ENCODE measurements at places on chromosomes 3 and 15.
A peak's percentile ranks its signal among the peaks of the same experiment; 100 is the strongest.

DNA sequence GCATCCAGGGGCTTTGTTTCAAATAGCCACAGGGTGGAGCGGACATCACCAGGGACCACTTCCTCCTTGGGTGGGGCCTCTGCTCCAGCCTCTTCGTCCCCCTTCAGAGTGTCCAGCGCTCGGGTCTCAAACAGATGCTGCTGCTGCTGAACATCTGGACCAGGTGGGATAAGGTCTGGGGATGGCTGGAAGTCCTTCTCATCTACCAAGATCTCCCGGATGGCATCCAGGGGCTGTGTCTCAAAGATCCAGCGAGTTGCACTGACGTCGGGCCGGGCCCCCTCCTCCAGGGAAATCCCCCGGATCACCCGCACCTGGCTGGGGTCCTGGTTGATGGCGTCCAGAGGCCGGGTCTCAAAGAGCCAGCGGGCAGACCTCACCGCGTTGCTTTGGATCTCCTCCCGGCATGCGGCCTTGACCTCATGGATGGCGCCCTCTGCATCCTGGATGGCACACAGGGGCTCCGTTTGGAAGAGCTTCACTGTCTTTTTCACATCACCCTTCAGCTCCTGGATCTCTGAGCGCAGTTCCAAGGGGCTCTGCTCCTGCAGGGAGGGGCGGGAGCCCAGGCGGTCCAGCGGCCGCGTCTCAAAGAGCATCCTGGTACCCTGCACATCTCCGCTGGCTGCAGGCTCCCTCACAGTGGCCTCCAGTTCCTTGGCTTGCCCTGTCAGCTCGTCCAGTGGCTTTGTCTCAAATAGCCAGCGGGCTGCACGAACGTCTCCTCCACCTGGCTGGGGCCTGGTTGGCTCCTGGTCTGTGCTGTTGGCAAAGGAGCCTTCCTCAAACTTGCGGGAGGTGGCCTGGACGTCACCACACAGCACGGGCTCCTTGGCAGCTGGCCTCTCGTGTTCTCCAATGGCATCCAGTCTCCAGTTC lies 3.9 kb downstream of the XIRP1 start:
- DNase-seq, result no peak

DNA sequence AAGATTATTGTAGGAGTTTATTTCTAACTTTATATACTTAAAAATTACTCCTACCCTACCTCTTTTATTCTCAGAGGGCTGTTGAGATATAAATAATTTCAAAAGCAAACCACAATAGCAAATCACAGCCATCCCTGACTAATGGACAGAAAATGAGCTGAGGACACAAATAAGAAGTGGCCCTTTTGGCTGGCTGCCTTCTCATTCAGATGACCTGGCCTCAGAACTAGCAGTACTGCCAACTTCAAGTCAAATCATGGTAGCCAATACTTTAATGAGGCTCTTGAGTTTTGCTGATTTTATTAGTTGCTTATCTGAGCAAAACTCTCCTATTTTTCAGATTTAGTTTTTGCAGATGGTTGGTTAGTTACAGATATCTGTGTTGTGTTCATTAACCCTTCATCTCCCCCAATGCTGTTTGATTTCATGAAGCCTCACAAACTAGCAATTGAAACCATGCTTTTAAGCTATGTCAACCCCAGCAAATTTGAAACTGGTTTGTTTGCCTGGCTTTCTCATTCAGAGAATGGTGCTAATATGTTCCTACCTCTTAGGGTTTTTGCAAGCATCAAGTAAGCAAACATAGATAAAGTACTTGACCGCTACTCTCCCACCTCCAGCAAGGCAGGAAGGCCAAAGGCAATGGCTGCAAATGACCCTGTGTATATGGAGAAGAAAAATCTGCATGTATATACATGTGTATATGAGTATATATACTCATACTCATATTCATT lies 73.4 kb upstream of the HACD2 start:
- peak; percentile 94 for DNase-seq

- DNase-seq, result no peak
These were observed 1.2 kb downstream of the SLC12A6 start for GRCh38 chr15:34336231-34336990.

- DNase-seq, result no peak
These were observed 188.4 kb downstream of the RAP2B start for GRCh38 chr3:153350420-153350819.

DNA sequence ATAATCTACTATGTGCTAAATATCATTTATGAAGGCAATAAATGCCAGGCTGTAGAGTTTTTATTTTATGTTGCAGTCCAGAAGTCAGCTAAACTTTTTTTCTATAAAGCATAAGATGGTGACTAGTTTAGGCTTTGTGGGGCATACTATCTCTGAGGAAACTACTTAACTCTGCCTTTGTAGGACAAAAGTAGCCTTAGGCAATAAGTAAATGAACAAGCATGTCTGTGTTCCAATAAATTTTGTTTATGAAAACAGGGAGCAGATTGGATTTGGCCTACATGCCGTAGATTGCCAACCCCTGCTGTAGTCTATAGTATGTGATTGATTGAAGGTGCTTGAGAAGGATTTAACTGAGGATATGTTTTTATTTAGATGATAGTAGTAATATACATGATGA lies 502.5 kb upstream of the NAALADL2 start:
- DNase-seq, result no peak

DNA sequence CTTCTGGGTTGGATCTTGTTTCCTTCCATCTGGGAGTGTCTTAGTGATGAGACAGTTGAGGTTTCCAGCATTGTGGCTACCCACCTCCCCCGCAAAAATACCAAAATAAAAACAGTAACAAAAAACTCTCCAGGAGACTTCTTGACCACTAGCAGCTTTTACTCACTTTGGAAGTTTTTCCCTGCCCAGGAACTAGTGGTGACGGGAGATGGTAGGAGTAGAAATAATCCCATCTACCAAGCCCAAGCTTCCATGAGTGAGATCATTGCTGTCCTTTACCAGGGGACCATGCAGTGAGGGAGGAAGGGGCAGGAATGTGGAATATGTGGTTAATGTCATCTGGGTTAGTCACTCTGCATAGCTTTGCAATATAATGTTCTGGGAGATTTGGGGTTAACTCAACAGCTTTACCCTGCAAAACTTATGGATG lies 187.7 kb downstream of the ITPR1 start:
- DNase-seq, result no peak

DNA sequence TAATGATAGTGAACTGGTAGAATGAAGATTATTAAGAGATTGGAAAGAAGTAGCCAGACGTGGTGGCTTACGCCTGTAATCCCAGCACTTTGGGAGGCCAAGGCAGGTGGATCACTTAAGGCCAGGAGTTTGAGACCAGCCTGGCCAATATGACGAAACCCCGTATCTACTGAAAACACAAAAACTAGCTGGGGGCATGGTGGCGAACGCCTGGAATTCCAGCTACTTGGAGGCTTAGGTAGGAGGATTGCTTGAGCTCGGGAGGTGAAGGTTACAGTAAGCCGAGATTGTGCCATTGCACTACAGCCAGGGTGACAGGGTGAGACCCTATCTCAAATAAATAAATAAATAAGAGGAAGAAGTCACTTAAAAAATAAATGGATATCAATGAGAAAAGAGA lies 14.0 kb downstream of the USP8 start:
- no peak for DNase-seq

- DNase-seq, result no peak
These were observed 16.8 kb downstream of the RPUSD3 start for GRCh38 chr3:9826815-9827573.

- no peak for DNase-seq
These were observed 6.6 kb downstream of the IVD start for GRCh38 chr15:40412095-40412759.

- DNase-seq, result no peak
These were observed 40.1 kb downstream of the SYNM start for GRCh38 chr15:99145005-99145404.

GRCh38 chr15:98649472-98650416 lies 1.4 kb downstream of the IGF1R start:
- DNase-seq, result no peak

- DNase-seq, result no peak
These were observed 8.7 kb downstream of the ARHGAP31 start for GRCh38 chr3:119302697-119303551.

- no peak for DNase-seq
These were observed 408.6 kb upstream of the PDZRN3 start for GRCh38 chr3:74033381-74033780.

- no peak for DNase-seq
These were observed 45.6 kb downstream of the PEX5L start for GRCh38 chr3:179991104-179991503.

DNA sequence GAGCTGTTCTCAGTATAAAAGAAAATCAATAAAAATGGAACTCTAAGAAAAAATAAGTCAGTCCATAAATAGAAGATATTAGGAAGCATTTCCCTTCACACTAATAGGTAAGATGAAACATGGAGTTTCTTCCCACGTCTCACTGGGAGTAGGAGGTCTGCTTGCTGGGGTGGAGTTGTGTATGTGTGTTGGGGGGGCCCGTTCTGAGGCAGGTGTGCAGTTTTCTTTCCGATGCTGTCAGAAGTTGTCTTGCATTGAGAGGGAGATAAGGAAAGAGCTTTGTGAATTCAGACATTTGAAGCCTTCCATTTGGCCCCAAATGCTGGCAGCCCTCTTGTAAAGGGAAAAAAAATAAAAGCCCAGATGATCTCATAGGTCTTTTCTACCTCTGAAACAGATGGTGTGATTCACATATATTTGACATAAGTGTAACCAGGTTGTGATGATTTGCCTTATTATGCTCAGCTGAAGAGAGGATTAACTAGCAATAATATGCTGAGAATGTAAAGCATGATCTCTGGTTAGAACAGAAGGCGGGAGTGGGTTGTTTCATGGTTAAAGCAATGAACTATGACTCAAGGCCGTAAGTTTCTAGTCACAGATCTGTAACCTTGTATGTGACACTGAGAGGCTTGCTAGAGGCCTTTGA lies 8.8 kb downstream of the RASGRP1 start:
- no peak for DNase-seq

DNA sequence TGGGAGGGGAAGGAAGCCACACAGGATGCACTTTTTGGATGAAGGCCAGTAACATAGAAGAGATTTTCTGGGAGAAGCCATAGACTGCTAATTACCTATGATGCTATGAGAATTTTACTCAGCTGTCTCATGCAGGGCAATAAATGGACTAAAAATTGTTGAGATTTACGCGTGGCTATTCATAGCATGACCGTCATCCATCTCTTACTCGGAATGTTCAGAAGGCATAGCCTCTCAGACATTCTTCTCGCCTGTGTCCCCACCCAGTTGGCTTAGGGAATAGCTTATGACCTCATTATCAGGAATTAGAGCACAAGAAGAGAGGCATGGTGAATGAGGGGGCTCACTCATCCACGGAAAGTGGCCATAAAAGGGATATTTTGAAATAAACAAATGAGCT lies 107.9 kb upstream of the ATP10A start:
- DNase-seq, result no peak

DNA sequence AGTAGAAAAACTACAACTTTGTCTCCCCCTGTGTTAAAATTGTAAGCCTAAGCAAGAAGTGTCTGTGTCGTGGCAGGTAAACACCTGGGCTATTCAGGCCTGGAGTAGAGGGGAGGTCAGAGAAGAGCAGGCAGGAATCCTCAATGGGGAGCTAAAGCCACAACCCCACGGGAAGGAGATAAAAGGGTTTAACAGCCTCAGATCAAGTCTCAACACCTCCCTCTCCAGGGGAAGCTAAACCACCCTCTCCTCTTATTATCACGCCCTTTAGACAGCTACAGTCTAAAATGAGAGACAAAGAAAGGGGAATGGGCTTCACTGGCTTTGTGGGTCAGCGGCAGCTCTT lies 11.6 kb downstream of the ETV5 start:
- no peak for DNase-seq

- no peak for DNase-seq
These were observed 80.3 kb upstream of the KCNAB1 start for GRCh38 chr3:156040041-156040440.

- DNase-seq, result no peak
These were observed 258.1 kb downstream of the TBL1XR1 start for GRCh38 chr3:176939022-176939817.

DNA sequence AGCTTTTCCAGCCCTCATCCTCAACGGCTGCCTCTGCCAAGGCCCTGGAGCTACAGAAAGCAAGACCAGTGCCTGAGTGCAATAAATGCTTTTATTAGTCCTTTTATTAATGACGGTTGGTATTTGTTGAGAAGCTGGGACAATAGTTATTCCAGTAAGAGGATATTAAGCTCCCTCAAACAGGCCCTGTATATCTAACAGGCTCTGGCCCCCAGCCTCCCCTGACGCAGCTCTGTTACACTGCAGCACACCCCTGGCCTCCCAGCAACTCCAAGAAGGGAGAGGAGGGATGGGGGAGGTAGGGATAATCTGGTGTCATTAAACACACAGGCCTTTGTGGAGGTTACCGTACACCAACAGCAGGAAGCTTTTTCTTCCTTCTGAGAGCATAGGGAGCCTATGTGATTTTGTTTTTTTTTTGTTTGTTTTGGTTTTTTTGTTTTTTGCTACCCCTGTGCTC lies 30.8 kb upstream of the MAGEF1 start:
- peak; percentile 38 for DNase-seq

GRCh38 chr15:58521293-58521991 lies 89.7 kb downstream of the LIPC start:
- DNase-seq, result peak; percentile 75

DNA sequence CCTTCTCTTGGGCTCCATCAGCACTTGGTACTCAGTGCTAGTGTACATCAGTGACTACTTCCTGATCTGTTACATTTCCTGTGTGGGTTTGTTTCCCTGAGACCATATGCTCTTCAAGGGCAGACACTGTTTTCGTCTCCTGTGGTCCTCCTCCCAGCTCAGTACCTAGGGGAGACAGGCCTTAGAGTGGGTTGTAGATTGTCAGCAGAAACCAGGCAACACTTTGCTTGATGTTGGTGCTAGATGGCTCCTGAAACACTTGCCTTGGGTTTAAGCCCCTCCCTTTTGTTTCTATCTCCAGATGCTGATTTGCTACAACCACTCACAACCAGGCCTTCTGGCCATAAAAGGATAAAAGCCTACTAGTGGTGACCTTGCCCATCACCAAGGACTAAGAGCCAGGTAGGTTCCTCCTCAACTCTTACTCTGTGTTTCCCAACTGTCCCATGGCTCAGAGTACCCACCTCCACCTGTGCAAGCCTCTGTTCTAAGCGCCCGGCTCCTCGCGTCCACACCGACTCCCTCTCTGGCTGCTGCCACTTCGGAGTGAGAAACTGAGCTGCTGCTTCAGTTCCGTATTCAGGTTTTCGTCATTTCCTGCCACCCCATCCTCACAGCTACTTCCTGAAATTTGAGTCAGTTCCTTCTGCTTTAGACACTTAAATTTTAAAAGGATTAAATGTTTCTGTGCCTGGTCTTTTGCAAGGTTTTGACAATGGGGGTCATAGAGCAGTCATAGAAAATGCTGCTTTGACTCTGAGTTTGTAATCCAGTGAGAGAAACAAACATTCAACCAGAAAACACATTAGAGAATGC lies at the start of gene HCLS1:
HCLS1 (minus strand) TSS at position 548 of the 816 bp plus-strand sequence. CDS start 2,556 bp downstream, outside the sequence.
- DNase-seq, result peak; percentile 74

GRCh38 chr3:132840201-132840700 lies 118.0 kb upstream of the NPHP3 start:
- no peak for DNase-seq

- no peak for DNase-seq
These were observed 108.9 kb downstream of the MECOM start for GRCh38 chr3:169554611-169555010.

- DNase-seq, result peak; percentile 60
These were observed 4.8 kb upstream of the VILL start for GRCh38 chr3:37985637-37986320.
